Activated naive CD4-positive, alpha-beta T cell (primary cell): ENCODE measurements at places on chromosomes 5 and 9.

DNA sequence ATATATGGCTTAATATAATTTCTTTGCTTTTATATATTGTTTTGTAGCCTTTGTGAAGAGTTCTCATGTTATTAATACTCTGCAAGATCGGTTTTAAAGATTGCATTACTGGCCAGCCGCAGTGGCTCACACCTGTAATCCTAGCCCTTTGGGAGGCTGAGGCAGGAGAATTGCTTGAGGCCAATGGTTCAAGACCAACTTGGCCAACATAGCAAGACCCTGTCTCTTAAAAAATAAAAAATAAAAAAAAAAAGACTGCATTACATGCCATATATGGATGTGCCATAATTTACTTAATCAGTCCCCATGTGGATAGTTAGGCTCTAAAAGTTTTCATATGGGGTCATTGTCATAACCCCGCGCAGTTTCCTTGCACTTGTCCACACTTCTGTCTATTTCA is 31.0 kb upstream of the TNFAIP8 start:
- DNase-seq: no peak

DNA sequence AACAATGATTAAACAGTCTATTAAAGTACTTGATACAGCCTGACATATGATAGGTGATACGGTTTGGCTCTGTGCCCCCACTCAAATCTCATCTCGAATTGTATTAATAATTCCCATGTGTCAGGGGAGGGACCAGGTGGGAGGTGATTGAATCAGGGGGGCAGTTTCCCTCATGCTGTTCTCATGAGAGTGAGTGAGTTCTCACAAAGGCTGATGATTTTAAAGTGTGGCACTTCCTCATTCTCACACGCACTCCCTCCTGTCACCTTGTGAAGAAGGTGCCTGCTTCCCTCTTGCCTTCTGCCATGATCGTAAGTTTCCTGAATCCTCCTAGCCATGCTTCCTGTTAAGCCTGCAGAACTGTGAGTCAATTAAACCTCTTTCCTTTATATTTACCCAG is 40.1 kb upstream of the TARS1 start:
- no peak for DNase-seq

- no peak for DNase-seq
Observed at GRCh38 chr9:132020820-132021510, 58.7 kb downstream of the MED27 start.

DNA sequence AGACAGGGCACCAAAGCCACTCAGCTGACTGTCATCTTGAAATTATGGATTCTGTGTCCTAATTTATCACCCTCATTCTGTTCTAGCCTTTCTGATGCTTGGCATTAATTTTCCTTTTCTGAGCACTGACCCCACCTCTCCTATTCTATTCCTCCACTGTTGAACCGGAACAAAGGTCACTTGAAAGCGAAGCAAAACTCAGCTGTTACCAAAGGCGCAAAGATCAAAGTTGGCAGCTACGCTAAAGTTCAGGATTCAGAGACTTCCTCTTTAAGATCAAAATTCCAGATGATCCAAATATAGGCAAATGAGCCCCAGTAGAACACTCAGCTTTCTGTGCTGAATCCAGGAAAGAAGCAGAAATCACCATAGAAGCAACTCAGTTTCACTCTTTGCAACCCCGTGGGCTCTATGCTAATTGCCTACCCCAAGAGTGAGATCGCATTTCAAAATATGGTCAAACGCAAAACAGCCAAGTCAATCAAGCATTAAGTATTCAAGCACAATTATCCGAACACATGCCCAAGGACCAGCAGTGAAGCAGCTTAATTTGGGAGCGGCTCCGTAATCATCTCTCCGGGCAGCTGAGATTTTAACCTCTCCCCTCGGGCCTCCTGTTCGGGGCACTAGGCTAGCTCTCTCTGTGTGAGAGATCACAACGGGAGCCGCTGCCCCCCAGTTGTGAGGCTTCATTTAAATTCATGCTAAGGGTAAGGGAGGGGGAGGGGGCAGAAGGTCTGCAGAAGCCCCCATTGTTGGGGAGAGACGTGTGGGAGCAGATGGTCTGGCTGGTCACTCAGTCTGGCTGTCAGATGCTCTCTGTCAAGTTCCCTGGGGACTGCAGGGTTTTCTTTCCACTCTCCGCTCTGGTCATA is 288.6 kb downstream of the ELAVL2 start:
- DNase-seq: no peak

DNA sequence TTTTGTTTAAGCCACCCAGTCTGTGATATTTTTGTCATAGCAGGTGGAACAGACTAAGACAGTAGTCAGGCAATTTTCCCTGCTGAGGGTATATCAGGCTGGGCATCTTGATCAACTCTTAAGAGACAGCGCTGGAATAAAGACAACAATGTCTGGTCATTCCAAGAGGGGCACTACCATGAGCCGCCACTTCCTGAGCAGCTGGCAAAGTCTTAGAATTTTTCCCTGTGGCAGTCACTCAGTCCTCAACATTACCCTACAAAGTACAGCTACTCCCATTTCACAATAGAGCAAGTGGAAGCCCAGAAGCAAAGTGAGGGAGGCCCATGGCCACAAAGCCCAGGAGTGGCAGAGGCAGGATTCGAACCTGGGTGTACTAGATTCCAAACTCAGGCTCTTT is 74.8 kb downstream of the SH3PXD2B start:
- DNase-seq: no peak

GRCh38 chr5:131514316-131515283 is 120.4 kb downstream of the RAPGEF6 start:
- no peak for DNase-seq

DNA sequence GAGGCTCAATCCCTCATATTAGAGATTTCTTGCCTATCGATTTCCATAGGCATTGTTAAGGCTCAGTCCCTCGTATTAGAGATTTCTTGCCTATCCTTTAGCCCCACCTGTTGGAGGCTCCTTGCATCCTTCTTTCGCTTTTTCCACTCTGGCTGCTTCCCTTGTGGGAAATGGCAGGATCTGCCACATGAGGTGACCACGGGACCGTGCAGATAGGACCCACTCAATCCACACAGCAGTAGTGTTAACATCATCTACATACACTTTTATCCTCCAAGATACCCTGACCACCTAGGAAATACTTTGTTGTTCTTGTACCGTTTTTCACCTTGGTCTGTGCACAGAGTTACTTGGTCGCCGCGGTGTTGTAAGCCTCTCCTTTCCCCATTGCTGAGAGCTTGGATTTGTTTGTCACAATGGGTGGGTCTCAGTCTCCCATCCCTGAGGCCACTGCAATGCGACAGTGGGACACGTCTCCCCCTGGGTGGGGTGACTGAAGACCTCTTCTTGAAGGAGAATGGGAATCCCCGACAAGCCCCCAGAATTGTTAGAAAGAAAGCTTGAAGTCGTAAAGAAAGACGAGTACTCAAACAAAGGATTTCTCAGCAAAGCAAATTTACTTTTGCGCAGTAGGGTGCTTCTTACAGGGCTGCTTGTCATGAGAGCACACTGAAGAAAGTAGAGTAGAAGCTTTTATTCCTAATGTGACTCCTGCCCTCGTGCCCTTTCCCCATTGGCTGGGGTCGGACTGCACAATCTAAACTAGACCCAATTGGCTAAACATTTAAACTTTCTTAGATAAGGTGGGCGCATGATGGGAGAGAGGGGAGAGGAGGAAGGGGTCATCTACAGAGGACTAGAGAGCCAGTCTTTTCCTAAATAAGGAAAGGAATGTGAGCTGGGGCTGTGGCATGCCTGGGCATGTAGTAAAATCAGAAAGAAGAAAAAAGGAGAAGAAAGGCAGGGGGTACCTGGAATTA is 19.8 kb downstream of the IFT74 start:
- DNase-seq: no peak

DNA sequence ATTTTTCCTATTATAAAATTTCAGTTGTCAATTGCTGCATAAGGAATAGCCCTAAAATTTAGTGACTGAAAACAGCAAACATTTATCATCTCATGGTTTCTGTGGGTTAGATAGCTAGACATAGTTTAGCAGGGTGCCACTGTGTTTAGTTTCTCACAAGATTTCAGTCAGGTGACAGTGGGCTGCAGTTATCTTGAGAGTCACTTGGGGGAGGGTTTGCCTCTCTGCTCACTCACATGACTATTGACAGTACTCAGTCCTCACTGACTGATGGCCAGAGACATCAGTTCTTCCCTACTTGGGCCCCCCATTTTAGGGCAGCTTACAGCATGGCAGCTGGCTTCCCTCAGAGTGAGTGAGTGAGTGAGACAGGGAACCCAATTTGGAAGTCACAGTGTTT is 42.0 kb downstream of the PBX3 start:
- no peak for DNase-seq

- DNase-seq: no peak
Observed at GRCh38 chr9:35114840-35115628, 628 bp downstream of the ATOSB start.

DNA sequence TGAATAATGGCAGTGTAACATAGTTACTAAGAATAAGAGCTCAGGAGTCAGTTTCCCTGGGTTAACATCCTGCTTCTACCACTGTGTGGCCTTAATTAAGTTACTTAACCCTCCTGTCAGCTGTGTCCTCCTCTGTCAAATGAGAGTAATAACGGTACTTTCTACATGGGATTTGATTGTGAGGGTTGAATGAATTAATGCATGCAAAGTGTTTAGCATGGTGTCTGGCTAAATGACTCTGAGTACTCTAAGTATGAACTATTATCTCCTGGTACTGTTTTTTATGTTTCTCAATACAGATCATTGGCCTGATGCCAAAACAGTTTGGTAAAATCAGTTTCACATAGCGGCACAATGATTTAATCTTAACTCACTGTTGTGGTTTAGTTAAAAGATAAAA is 19.6 kb downstream of the ZNF131 start:
- no peak for DNase-seq

DNA sequence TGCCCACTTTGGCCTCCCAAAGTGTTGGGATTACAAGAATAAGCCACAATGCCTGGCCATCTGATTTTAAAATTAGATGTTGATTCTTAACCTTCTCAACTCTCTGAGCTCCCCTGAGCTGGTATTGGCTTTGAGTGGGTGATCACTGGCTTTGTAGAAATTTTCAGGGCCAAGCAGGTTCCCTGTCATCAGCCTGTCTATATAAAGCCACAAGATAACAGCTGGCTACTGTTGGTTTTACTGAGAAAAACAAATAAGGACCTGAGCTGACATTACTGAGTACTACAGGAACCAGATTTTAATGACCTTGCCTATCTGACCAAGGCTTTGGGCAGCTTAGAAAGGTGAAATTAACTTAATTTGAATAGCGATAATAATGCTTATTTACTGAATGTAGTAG is 153.6 kb downstream of the MSX2 start:
- DNase-seq: no peak

DNA sequence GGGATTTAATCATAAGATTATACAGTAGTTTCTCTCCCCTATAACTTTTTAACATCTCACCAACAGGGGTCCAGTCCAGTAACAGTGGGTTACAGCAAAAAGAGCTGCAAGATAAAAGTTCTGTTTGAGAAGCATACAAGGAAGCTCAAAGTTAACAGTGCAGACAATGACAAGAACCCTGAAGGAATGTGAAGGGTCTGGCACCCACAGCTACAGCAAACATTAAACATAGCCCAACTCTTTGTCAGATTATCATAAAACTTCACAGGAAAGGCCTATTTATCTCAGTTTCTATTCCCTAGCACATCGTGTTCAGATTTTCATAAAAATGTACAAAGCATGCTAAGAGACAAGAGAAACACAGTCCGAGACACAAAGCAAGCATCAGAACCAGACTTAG is 309.4 kb downstream of the DIRAS2 start:
- no peak for DNase-seq

DNA sequence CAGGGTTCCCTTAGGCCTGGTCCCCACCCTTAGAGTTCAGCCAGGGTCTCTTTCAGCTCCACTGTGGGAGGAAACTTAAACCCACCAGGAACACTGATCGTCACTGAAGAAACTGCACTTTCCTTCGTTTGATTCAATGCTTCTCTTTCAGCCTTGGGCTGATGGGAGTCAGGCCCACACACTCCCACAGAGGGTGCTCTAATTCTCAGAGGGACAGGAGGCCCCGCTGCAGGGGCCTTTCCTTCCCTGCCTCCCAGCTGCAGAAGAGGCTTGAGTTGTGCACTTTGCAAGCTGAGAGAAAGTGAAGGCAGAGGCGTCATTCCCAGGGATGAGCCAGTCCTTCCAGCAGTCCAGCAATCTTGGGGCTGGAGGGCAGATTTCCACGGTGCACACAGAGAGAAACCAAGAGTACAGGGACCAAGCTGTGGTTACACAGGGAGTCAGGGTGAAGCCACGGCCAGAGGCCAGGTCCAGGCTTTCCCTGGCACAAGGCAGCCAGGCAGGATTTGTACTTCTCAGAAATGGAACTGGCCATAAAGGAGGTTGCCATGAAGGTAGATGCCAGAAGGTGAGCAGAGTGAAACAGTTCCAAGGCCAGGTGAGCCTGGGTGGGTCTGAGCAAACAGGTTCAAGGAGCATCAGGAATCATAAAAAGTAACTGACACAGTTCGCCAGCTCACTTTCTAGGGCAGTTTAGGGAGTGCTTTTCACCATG is 10.4 kb upstream of the GLIPR2 start:
- DNase-seq: no peak
